Bone marrow (tissue), 2 donors: ENCODE measurements at places on chromosomes 7 and 10.

- DNase-seq, result no peak
Measured at GRCh38 chr7:41292487-41292886, 410.4 kb downstream of the INHBA start.

DNA sequence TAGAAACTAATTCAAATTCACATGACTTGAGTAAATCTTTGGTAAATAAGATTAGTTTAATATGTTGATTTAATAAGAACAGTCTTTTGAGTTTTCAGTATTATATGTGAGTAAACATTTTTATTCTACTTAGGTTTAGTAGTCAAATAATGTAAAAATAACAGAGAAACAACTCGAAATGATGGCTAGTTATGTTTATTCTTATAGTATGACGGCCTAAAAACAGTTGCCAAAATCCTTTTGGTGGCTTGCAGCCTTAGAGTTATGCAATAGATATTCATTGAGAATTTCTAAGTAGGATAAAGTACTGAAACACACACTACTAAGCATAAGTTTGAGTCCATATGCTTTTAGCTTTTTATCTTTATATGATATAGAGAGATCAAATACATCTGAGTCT lies 184.8 kb downstream of the GNAI1 start:
- DNase-seq, result no peak

- DNase-seq, result peak; percentile 22
Measured at GRCh38 chr7:151339651-151340382, 1.8 kb upstream of the NUB1 start.

DNA sequence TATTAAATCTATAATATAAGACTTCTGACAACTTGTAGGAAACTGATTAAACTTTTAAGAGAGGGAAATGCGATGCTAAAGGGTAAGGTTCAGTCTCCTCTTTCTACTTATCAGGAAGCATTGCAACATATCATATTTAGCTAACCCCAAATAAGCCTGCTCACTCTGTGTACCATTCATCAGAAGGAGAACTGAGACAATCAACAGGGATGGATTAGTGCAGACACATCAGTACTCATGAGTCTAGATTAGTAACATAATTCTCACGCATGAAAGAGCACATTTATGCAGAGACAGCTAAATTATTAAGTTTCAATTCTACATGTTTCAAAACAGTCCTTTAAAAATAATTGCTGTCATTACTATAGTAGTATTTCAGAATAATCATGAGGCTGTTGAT lies 354.2 kb upstream of the ZWINT start:
- no peak for DNase-seq

DNA sequence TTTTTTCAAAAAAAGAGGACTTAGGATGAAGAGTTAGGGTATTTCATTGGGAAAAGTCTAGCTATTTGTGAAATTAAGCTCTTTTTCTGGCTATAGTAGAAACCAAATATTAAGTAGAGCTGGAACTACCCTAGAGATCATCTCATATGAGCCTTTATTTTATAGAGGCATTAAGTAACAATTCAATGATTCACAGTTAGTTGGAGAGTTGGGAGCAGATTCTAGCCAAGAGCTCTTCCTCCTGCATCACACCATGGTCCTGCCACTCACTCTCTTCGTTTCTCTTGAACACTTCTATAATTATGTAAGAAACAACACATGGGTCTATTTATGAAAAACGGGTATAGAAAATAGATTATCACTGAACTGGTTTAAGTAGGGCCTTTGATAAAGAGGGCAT lies 76.1 kb upstream of the ANK3 start:
- DNase-seq, result no peak

- DNase-seq, result no peak
Measured at GRCh38 chr7:102914585-102914984, 1.8 kb downstream of the LRRC17 start.

DNA sequence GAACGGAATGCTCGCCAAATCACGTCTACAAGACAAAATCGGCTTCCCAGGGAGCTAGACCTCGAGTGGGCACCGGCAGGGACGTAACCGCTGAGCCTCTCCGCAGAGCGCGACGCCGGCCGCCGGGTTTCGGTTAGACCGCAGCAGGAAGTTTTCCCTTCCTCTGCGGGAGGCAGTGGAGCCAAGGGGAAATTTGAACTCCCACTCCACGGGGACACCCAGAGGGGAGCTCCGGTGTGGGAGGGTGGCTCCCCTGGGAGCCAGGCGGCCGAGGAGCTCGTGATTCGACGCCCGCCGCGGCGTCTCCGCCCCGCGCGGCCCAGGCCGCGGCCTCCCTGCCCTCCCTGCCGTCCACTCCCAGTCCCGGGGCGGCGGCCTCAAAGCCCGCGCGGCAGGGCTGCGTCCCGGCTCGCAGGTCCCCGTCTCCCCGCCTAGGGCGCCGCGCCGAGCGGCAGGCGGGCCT lies 426 bp downstream of the SYPL1 start:
- DNase-seq, result no peak

GRCh38 chr7:150824379-150825177 lies 24.0 kb downstream of the TMEM176A start:
- no peak for DNase-seq

- DNase-seq, result no peak
Measured at GRCh38 chr10:132120734-132121510, 55.2 kb downstream of the JAKMIP3 start.

- DNase-seq, result no peak
Measured at GRCh38 chr7:5404421-5404826, 19.2 kb downstream of the TNRC18 start.

DNA sequence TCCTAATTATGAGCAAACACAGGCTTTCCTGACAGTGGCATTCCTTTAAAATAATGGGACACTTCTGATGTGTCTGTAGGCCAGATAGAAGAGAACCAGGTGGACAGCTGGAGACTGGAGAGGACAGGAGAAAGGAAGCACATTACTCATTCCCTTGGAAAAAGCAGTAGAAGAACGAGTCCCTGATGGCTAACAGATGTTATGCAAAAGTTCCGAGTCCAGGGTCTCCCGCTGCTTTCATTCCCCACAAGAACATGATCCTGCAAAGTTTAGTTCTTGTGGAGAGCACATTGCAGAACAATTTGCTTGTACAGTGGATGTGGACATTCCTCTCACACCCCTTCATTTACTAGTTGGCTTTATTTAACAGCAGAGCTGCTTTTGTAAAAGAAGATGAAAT lies 137.6 kb downstream of the GPAM start:
- DNase-seq, result no peak

DNA sequence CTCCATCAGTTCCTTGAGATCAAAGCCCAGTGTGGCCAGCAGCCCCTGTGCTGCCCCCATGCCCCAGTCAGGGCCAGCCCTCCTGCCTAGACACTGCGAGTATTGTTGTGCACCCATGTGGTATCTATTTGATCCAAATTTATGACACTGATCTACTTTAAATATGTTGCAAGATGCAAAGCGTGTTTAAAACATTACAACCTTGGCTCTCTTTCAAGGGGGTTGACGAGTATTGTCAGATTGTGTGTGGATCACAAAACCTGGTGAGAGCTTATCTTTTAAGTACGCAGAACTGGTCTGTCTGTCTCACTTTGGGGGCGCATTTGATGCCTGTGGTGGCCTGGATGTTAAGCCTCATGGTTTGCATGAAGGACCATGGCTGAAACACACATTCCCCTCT lies 108.9 kb downstream of the COL13A1 start:
- no peak for DNase-seq

DNA sequence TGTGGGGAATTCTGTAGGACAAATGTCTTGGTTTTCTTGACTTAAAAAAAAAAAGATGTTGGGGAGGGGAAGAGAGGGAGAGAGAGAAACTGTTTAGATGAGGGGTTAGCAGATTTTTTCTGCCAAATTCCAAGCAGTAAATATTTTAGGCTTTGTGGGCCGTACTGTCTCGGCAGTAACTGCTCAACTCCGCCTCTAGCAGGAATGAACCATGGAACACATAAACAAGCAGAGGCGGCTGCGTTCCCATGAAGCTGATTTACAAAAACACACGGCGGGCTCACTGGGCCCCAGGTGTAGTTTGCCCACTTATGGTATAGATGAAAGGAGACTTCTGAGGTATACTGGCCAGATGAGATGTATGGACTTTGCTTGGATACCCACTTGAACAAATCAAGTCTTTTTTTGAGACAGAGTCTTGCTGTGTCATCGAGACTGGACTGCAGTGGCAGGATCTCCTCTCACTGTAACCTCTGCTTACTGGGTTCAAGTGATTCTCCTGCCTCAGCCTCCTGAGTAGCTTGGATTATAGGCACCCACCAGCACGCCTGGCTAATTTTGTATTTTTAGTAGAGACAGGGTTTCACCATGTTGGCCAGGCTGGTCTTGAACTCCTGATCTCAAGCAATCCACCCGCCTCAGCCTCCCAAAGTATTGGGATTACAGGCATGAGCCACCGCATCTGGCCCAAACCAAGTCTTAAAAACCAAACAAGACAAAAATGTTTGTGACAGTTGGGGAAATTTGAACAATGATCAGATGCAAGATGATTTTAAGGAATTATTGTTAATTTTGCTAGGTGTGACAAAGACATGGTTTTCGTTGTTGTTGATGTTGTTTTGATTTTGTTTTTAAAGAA lies 9.7 kb upstream of the ADAMTS14 start:
- DNase-seq, result no peak

DNA sequence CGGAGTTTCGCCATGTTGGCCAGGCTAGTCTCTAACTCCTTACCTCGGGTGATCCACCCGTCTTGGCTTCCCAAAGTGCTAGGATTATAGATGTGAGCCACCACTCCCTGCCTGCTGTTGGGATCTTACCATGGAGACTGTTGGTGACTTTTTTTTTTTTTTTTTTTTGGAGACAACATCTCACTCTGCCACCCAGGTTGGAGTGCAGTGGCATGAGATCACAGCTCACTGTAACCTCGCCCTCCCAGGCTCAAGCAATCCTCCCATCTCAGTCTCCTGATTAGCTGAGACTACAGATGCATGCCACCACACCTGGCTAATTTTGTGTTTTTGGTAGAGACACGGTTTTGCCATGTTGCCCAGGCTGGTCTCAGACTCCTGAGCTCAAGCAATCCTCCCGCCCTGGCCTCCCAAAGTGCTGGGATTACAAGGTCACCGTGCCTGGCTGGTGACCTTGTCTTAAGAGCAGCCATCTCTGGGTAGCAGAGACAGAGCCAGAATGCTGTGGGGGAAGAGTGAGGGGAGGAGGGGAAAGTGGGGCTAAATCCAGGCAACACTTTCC lies 25.7 kb upstream of the ASCC1 start:
- DNase-seq, result no peak

GRCh38 chr7:65832281-65832680 lies 40.6 kb upstream of the VKORC1L1 start:
- DNase-seq, result no peak

DNA sequence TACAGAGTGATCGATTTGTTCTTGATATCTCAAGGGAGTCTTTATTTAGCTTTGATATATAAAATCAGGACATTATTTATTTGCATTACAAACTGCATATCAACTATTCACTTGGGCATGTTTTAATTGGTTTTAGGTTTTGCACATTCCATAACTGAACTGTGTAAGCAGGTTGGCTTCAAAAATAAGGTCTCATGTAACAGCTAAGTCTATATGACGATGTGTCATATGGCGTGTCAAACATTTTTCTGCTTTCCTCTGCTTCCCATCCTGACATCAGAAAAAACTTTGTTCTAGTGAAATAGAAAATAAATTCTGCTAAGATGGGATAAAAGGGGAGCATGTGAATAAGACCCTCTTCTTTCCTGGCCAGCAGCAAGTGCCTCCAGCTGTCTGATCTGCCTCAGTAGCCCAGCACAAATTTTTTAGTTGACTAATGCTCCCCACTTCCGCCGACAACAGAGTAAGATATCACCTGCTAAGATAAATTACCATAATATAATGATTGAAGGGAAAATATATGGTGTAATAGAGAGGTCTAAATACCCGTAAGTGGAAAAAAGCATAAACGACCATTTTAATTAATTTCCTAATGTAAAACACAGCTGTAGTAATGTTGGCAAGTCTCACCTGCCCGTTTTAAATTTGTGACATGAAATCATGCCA lies 180.5 kb downstream of the TAX1BP1 start:
- DNase-seq, result no peak

GRCh38 chr7:30553141-30553540 lies 41.5 kb upstream of the GARS1 start:
- no peak for DNase-seq

DNA sequence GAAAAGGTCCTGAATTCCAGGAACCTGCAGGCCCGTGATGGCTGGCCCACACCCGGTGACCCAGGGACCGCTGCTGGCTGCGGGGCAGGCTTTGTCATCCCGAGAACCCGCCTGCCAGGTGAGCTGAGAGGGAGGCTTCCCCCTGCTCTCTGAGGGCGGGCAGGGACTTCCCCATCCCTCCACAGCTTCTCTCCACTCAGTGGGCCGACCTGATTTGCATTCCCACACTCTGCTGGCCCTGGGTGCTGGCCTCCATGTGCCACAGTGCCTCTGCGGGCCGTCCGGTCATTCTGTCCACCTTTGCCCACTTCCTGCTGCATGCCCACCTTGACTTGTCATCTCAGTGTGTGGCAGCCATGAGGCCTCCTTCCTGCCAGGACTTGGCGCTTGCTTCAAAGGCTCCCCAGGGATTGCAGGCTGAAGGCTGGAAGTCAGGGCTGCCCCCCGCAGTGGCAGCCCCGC lies 35.3 kb downstream of the PALD1 start:
- DNase-seq, result no peak

- DNase-seq, result no peak
Measured at GRCh38 chr7:30846378-30846777, 65.3 kb upstream of the AQP1 start.

DNA sequence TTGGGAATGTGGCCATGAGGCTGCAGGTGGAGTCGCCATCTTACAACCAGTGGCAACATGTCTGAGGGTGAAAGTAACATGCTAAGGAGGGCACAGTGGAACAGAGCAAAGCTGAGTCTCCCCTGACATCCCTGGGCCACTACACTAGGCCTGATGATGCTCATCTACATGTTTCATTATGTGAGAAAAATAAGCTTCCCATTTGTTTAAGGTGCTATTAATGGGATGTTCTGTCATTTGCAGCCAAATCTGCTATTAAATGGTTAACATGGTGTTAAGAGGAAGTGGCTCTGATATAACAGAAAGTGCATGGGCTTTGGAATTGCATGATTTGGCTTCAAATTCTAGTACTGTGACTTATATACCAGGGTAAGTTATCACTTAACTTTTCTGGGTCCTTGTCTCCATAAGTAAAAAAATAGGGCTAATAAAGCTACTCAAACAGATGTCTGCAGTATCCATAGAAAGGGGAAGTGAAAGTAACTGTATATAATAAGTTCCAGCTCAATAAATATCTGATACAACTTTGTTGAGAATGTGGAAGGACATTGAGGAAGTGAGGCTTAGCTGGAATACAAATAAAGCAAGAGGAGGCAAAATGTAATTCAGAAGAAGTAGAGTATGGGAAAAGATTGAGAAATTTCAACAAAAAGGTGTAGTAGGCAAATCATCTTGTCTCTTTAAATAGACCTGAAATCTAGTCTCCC lies 158.9 kb downstream of the RTKN2 start:
- DNase-seq, result peak; percentile 63

DNA sequence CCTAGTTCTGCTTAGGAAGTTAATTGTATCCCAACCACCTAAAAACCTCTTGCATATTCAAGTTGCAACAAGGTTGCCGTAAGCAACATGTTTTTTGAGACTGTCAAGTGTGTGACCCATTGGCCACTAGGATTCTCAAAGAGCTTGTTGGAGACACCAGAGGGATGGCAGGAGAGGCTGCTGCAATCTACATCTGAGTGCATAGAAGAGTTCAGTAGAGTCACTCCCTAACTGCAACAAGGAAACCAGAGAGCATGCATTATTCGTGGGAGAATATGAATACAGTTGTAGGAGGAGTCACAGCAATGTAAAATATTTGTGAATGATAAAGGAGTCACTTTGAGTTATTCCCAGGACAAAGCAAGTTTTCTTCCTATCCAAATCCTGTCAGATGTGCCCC lies 538.6 kb downstream of the TNS3 start:
- no peak for DNase-seq

- no peak for DNase-seq
Measured at GRCh38 chr7:21980926-21981500, 35.3 kb upstream of the CDCA7L start.
